ENCODE measurements at places on chromosomes 7 and 10. TPM values are rescaled to one million over a fixed set of nuclear protein-coding genes. Genes with fewer than 3 reads are reported as not detected.

DNA sequence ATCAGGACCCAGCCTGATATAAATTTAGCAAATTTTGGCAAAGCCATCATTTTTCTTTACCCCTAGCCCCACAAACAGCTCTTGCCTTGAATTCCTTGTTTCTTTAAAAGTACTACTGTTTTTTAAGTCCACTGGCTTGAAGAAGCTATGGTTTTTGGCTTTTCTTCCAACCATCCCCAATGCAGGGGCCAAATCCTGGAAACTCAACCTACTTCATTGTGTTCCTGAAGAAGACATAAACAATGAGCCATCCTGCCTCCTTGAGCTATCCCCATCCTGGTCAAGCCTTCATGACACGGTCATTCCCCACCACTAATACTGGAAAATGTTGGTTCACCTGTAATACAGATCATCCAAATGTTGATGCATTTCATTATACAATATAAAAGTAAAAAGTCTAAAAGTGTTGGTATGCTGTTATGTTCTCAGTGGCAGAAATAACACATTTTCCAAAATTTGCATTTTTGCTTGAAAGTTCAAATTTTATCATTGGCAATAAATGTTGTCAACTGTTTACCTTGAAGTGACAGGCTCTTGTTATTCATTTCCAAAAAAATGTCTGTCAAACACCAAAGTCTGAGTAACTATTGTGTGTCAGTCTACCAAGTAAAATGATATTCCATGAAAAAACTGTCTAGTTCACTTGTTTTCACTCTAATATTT, 92.2 kb downstream of the DOCK4 start:
- DNase-seq = no peak
- peaks cover 8% of the 10 kb centered on the region for H3K27me3 ChIP-seq

GRCh38 chr7:4797858-4798705, 22.7 kb downstream of the AP5Z1 start:
- H3K4me1 ChIP-seq = no peaks in the 10 kb centered on the region
- no peaks in the 10 kb centered on the region for H3K36me3 ChIP-seq
- no peak overlapping the region for H3K4me3 ChIP-seq
- DNase-seq = peak; percentile 74
- H3K27ac ChIP-seq = no peak overlapping the region
- H3K27me3 ChIP-seq = no peaks in the 10 kb centered on the region

DNA sequence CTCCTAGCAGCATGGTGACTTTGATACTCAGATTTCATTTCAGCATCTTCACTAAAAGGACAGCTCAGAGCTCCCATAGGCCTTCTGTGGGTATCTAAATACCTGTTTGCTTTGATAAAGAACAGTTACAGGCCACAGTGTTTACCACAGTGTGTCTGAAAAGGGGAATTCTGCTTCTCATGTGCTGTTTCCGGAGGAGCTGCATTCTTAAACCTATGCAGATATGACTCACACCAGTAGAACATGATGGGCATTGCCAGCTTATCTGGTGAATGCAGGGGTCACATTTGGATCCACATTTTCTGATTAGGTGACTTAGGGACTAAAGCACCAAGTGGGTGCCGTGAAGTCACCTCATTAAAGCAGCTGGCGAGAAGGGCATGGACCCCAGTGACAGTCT, 52.6 kb downstream of the TRRAP start:
- peaks cover 59% of the 10 kb centered on the region for H3K36me3 ChIP-seq
- H3K4me3 ChIP-seq = peak overlapping the region; percentile 53
- H3K27ac ChIP-seq = peak overlapping the region; percentile 82
- no peaks in the 10 kb centered on the region for H3K27me3 ChIP-seq
- peaks cover 20% of the 10 kb centered on the region for H3K4me1 ChIP-seq
- DNase-seq = peak; percentile 52

The CDH23 gene
- total RNA-seq = 2.6 TPM

DNA sequence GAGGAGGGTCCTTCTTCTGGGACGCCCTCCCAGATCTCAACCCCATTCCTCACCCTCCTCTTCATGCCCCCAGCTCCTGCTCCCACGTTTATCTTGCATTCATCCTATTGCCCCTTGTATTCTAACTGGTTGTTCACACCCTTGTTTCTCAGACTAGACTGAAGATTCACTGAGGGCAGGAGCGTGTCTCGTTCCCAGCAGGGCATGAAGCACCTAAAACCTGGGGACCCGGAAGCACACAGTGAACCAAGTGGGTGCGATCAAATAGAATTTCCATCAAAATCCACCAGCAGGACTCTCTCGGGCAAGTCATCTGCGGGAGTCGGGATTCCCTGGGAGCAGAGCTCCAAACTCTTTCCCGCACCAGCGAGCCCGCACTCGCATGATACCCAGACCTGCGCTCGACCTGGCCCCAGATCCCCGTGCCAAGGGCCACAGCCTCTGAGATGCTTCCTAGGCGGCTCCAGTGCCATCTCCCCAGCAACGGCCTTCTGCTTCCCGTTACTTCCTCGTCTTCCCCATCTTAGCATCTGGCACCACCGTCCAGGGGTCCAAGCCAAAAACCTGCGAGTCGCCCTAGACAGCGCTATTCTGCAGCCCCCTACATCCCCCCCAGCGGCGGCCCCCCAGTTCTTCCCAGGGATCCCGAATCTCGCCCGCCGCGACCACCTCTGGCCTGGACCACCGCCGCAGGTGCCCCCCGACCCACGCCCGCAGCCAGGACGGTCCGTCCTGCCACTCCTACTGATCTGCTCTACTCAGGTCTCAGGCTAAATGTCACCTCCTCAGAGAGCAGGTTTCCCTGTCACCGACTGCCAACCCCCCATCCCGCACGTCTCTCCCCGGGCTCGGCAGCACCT, 6.1 kb upstream of the GBX1 start:
- no peak overlapping the region for H3K27ac ChIP-seq
- DNase-seq = no peak
- no peaks in the 10 kb centered on the region for H3K36me3 ChIP-seq
- H3K4me1 ChIP-seq = peaks cover 6% of the 10 kb centered on the region
- H3K4me3 ChIP-seq = no peak overlapping the region

DNA sequence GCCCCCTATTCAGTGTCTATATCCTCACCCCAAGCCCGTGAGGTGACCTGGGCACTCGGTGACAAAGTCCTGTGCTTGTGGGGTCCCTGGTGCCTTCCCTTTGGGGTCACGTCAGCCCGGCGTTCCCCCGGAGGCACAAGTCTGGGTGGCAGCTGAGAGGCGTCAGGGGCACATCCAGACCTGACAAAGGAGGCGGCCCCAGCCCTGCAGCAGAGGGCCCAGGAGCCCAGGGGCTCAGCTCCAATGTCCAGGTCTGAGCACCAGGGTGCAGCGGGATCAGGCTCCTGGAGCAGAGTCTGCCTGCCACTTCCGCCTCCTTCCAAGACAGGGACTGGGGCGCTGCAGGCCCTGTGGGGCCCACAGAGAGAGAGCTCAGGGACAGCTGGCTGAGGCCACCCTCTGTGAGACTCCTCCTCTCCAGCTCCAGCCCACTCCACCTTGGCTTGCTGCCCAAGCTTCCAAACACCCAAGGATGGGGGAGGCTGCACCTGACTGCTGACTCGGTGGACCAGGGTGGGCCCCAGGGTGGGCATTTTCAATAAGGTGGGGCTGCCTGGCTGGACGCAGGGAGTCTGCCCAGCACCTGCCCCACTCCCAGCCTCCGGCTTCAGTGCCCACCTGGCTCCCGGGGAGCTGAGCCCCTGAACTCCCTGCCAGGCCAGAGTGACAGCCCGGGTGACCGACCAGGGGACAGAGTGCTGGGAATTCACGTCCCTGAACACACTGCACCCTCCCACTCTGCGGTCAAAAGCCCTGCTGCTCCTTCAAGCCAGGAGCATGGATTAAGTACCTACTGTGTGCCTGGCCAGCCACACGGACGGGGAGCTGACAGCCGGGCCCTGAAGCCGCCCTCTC, 1.0 kb upstream of the KNDC1 start:
- no peaks in the 10 kb centered on the region for H3K36me3 ChIP-seq
- H3K4me1 ChIP-seq = no peaks in the 10 kb centered on the region
- DNase-seq = no peak
- peaks cover 5% of the 10 kb centered on the region for H3K27me3 ChIP-seq
- no peak overlapping the region for H3K4me3 ChIP-seq
- no peak overlapping the region for H3K27ac ChIP-seq

DNA sequence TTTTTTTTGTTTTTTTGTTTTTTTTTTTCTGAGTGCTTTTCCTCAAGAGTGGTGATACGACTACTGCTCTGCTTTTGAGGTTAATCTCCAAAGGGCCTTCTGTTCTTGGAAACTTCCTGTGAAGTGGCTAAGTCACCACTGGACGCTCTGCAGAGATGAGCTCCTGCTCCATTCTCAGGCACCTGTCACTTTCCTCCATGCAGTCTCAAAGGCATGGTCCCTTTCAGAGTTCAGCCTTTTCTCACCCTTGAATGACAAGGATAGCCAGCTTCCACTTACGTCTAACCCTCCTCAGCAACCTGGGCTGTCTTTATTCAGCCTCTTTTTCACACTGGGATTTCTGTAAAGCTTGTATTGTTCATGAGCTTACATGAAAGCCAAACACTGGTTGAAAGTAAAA, 65.8 kb downstream of the BMPER start:
- no peaks in the 10 kb centered on the region for H3K4me1 ChIP-seq
- H3K4me3 ChIP-seq = no peak overlapping the region
- H3K27ac ChIP-seq = no peak overlapping the region
- H3K36me3 ChIP-seq = no peaks in the 10 kb centered on the region
- H3K27me3 ChIP-seq = no peaks in the 10 kb centered on the region
- no peak for DNase-seq

- no peaks in the 10 kb centered on the region for H3K36me3 ChIP-seq
- no peak for DNase-seq
- H3K4me1 ChIP-seq = no peaks in the 10 kb centered on the region
- H3K27ac ChIP-seq = no peak overlapping the region
- no peaks in the 10 kb centered on the region for H3K27me3 ChIP-seq
- H3K4me3 ChIP-seq = no peak overlapping the region
Observed at GRCh38 chr10:68175949-68176348, 56.0 kb downstream of the ATOH7 start.

The TLL2 gene
- not detected for total RNA-seq

DNA sequence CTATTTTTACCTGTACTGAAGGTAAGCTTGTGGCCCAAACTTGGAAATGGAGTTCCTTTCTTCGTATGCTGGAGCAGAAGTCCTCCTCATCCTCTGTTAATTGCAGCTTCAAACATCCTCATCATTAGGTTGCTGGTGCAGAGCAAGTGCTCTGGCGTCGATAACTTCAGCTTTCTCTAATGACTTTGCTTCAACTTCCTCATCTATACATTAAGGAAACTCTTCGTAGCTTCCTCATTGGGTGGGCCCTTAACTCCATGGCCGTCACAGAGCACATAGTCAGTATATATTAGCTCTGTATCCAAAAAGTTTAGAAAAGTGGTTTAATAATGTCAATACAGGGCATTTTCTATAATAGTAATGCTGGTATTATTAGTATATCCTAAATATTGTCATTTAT, 447.7 kb downstream of the SUGCT start:
- H3K36me3 ChIP-seq = no peaks in the 10 kb centered on the region
- no peak overlapping the region for H3K4me3 ChIP-seq
- H3K27ac ChIP-seq = no peak overlapping the region
- DNase-seq = no peak

DNA sequence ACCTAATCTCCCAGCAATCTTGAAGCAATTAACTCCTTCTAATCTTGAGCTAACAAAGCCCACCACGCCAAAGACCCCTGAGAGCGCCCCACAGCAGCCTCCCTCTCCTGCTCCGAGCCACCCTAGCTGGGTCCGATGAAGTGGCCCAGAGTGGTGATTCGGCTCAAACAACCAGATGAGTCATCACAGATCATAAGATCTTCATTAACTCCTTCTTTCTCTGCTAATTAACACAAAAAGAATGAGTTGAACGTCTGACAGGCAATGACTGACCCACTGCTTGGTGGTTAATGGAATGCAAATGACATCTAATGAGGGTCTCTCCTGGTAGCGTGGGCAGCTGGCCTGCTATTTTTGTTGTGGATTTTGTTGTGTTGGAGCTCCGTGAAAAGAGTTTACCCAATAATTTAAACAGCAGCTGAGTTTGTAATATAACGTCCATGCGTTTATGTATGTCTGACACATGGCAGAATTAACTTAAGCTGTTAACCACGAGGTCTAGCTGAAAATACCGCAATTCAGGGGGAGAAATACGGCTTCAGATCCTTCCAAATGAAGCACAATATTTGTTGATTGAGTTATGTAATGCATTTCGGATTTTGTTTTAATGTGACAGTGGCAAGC, 161.4 kb downstream of the RAB11FIP2 start:
- DNase-seq = no peak
- H3K36me3 ChIP-seq = no peaks in the 10 kb centered on the region
- no peak overlapping the region for H3K4me3 ChIP-seq
- no peak overlapping the region for H3K27ac ChIP-seq
- H3K27me3 ChIP-seq = peaks cover 5% of the 10 kb centered on the region

DNA sequence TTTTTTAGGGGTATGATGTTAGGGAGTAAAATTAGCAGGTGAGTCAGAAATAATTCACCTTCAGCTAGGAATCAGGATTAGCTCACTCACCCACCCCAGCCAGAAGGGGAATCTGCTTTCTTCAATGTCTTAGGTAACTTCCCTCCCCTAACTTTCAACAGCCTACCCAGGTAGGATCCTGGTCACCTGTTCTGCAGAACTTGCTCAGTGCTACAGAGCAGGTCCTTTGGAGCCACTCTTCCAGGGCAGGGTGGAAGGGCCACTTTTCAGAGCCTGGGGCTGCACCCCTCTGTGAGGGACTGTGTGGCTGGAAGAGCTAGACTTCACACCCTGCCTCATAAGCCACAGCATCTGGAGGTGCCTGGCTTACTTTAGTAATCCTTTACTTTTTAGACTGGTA, 58.1 kb downstream of the SHH start:
- no peak overlapping the region for H3K4me3 ChIP-seq
- no peaks in the 10 kb centered on the region for H3K27me3 ChIP-seq
- H3K4me1 ChIP-seq = peaks cover 69% of the 10 kb centered on the region
- no peak for DNase-seq
- peak overlapping the region; percentile 59 for H3K27ac ChIP-seq

DNA sequence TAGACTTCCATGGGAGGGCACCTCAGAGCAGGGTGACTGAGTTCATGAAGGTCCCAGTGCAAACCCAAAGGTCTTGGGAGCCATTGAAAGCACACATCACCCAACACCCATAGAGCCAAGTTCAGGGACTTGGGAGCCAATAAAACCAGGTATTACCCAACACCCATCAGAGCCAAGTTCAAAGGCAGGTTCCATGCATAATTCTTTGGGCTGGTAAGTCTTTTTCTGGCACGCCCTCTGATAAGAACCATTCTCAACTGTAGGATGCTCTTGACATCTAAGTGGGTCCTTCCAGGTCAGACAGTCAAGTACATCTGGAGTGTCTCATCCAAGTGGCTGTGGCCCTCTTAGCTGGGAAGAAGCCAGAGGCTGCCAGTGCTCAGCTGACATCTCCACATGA, 63.2 kb downstream of the EBF3 start:
- peaks cover 8% of the 10 kb centered on the region for H3K27me3 ChIP-seq
- H3K4me1 ChIP-seq = no peaks in the 10 kb centered on the region
- H3K4me3 ChIP-seq = no peak overlapping the region
- H3K36me3 ChIP-seq = no peaks in the 10 kb centered on the region

The ASIC3 gene
- 7.6 TPM for total RNA-seq

The NPC1L1 gene
- 0.07 TPM for total RNA-seq

The CCL24 gene
- not detected for total RNA-seq

All from activated CD4-positive, alpha-beta memory T cell treated with anti-CD3 and anti-CD28 coated beads for 36 hours (primary cell).